IMR-90 (cell line): ENCODE measurements at places on chromosomes 4 and X. TPM values are rescaled to one million over a fixed set of nuclear protein-coding genes. Genes with fewer than 3 reads are reported as not detected.

DNA sequence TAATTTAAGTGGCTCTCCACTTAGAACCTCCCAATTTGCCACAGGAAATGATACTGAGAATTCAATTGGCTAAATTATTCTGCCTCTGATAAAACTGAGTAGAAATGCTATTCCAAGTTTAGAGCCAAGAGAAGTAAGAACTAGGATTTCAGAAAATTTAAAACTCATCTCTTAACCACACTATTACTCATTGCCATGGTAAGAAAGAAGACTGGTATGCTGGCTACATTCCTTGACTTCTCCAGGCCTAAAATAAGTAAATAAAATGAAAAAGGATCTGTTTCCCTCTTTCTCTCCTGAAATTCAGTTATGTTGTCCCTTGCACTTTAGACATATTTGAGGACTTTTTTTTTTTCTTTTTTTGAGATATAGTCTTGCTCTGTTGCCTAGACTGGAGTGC is 23.3 kb downstream of the ZNF280C start:
- DNase-seq, result peak; percentile 78

DNA sequence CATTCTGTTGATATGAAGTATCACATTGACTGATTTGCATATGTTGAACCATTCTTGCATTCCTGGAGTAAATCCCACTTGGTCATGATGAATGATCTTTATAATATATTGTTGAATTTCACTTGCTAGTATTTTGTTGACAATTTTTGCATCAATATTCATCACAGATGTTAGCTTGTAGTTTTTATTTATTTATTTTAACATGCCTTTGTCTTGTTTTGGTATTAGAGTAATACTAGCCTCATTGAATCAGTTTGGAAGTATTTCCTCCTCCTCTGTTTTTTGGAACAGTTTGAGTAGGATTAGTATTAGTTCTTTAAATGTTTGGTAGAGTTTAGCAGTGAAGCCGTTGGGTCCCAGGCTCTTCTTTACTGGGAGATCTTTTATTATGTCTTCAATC is 13.9 kb upstream of the ADH1C start:
- DNase-seq, result no peak

DNA sequence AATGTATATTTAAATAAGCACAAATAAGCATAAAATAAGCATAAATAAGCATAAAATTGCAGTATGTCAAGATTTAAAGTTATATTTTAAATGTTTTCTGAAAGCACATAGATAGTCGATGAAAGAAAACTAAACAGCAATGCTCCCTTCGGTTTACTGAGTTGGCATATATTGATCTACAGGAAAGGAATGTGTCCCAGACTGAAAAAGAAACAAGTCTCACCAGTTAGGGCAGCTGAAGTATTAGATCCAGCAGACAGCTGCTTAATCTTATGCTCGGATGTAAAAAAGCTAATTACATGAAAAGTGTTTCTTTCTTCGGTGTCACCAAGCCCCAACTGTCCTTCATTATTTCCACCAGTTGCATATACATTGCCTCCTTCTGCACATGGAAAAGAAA is 8.7 kb downstream of the RPGR start:
- DNase-seq, result no peak

- DNase-seq, result peak; percentile 62
Measured at GRCh38 chr4:87073199-87074120, 138.6 kb downstream of the AFF1 start.

Gene RHOH
- total RNA-seq, result under 0.01 TPM in 1 of 2 replicates, not detected in the other

GRCh38 chr4:79233820-79234219 is 92.0 kb downstream of the NAA11 start:
- DNase-seq, result no peak

DNA sequence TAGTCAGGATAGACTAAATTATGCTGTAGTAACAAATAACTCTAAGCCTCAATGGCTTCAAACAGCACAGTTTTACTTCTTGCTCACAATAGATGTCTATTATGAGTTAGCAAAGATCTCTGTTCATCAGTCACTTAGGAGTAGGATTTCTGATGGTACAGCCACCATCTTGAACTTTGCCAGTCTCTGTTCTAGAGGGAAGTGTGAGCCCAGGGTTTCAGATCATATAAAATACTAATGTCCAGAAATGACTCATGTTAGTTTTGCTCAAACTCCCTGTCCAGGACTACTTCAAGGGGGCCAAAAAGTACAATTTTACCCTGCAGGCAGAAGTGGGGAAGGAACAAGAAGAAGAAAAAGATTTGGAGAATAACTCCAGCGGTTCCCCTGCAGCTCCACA is 77.1 kb upstream of the LSM6 start:
- no peak for DNase-seq

GRCh38 chrX:39928704-39929378 is 168.9 kb downstream of the BCOR start:
- DNase-seq, result no peak

GRCh38 chr4:20645236-20645635 is 55.0 kb upstream of the PACRGL start:
- no peak for DNase-seq

DNA sequence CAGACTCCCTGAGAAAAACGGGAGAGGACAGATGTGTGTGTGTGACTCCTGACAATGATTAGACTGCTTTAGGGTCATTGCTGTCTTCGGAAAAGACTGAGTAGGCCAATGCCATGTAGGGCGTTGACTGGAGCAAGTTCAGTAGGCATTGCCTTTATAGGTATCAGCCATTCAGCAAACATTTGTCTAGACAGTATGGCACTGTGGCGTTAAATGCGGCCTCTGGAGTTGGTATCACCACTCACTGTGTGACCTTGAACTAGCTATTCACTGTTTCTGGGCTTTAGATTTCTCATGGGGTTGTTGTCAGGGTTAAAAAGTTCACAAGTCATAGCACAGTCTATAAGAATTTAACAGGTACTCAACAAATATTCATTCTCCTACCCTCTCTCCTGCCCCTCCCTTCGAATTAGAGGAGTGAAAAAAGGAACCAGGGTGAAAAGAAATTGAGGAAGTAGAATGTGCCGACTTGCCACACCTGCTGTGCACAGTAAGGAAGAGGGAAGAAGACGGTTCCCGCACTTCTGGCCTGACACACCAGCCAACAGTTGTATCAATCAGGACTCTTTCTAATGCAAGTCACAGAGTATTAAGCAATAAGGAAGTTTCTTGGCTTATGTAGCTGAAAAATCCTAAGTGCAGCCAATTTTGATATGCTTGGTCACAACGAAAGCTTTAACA is 83.2 kb upstream of the PLAC8 start:
- no peak for DNase-seq

DNA sequence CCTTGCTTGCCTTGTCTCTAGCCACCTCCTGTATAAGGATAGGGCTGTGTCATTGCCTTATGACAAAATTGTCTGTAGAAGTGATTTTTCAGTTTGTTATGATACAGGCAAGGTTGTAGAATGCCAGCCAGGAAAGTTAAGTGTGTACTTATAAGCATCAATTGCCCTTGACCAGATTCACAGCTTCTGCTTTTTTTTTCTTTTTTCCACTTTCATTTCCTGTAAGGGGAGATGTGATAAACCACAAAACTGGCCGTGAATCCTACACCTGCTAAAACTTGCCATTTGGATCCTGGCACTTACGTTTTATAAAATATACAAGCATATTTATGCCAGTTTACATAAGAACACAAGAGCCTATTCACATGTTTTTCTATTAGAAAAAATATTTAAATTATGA is 35.0 kb upstream of the BMPR1B start:
- DNase-seq, result no peak

GRCh38 chr4:158155656-158156356 is 17.0 kb downstream of the GASK1B start:
- no peak for DNase-seq

DNA sequence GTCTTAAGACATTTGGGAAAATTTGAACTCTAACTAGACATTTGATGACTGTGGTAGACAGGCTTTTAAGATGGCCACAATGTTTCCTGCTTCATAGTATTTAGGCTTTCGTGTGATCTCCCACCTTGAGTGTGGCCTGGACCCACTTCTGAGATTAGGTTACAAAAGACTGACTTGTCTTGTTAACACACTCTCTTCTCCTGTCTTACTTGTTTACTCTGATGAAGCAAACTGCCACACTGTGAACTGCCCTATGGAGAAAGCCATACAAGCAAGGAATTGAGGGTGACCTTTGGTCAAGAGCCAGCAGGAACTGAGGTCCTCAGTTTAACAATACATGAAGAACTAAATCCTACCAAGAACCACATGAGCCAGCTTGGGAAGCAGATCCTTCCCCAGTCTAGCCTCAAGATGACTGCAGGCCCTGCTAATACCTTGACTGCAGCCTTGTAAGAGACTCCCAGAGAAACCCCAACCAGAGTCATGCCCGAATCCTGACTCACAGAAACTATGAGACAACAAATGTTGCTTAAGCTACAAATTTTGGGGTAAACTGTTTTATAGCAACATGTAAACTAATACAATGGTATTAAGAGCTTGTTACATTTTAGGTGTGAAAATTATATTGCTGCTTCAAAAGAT is 20.3 kb downstream of the UBA6 start:
- peak; percentile 31 for DNase-seq

- no peak for DNase-seq
Measured at GRCh38 chrX:71103110-71103983, 3.2 kb downstream of the CXorf65 start.

DNA sequence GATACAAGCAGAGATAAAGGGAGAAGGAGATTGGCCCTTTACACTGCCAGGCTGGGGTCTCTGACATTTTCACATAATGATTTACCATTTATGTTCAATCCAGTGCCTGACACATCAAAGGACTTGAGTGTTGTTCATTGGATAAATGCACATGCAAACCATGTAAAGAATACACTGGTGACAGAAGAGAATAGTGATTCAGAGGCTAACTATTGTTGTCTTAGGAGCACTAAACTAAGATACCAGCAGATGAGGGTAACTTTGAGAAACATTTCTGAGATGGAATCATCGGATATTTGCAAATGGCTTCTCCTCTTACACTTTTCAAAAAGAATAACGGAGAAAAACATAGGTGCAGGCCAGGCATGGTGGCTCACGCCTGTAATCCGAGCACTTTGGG is 67.3 kb upstream of the HHIP start:
- DNase-seq, result peak; percentile 35

- DNase-seq, result no peak
Measured at GRCh38 chrX:67622053-67622585, 78.3 kb downstream of the AR start.

Gene MAGEA2B
- total RNA-seq, result not detected in 2 replicates

Gene CLDN2
- not detected in 2 replicates for total RNA-seq

DNA sequence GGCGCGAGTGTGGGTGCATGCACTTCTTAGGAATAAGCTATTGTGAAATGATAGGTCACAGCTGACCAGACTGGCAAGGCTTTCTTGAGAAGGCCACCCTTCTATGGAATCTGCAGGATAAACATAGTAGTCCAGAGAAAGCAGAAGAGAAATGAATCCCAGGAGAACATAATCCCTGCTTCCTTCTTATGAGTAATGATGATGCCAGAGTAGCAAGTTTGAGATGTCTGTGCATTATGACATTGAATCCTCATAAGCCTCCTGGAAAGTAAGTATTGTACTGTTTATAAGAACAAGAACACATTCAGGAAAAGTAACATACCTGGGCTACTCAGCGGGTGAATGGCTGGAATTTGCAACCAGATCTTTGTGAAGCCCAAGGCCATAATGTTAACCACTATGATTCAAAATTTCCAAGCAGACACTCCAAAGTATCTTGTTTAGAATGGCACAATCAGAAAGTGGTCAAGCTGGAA is 272.1 kb upstream of the HS3ST1 start:
- DNase-seq, result peak; percentile 74

Gene CXCL10
- 0.18 and 0.28 TPM in 2 replicates for total RNA-seq
